ENCODE measurements at places on chromosomes 7 and 10. TPM values are rescaled to one million over a fixed set of nuclear protein-coding genes. Genes with fewer than 3 reads are reported as not detected.

PHF14 gene
- 66.9 TPM for total RNA-seq

- H3K27ac ChIP-seq, result no peak overlapping the region
- DNase-seq, result no peak
- no peaks in the 10 kb centered on the region for H3K27me3 ChIP-seq
- no peaks in the 10 kb centered on the region for H3K36me3 ChIP-seq
- no peak overlapping the region for H3K4me3 ChIP-seq
- no peaks in the 10 kb centered on the region for H3K4me1 ChIP-seq
These were observed 488.6 kb downstream of the KCNMA1 start for GRCh38 chr10:77149001-77149400.

CCDC146 gene
- 11.5 TPM for total RNA-seq

DNA sequence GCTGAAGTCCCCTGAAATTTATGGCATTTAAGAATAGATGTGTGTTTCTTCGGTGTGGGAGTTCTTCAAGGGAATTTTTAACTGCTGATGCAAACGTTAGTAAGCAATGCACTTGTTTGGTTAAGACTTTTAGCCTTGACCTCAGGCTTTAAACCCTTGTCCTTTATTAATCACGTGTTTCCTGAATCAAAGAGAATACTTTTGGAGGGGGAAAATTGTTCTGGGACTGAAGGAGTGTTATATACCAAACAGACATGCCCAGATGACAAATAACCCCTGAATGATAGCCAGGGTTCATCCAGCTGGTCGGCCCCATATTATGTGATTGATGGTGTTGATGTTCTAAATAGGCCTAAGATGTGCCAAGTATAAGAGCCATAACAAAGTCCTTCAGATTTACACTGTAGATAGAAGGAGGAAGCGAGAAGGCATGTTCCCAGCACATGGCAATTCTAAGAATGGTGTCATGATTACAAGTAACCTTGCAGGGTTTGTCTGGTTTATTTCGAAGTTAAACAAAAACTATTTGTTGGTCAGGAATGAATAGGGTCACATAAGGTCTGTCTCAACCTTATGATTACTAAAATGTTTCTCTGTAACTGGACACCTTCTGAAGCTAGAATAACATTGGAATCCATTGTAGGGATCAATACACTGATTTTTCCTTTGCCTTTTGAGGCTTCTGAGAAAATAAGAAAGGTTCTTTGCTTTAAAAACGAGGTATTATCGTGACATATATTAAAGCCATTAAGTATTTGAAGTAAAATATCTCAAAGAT, 124.2 kb upstream of the SEM1 start:
- H3K4me3 ChIP-seq, result no peak overlapping the region
- peaks cover 7% of the 10 kb centered on the region for H3K27me3 ChIP-seq
- H3K4me1 ChIP-seq, result no peaks in the 10 kb centered on the region
- H3K36me3 ChIP-seq, result no peaks in the 10 kb centered on the region
- no peak for DNase-seq

TUBAL3 gene
- total RNA-seq, result not detected

GTF2IRD2 gene
- total RNA-seq, result 45.1 TPM

EGR2 gene
- 9.2 TPM for total RNA-seq

- no peak for DNase-seq
- no peaks in the 10 kb centered on the region for H3K27me3 ChIP-seq
- no peak overlapping the region for H3K27ac ChIP-seq
- H3K4me3 ChIP-seq, result no peak overlapping the region
- H3K36me3 ChIP-seq, result no peaks in the 10 kb centered on the region
These were observed 61.3 kb upstream of the CAV2 start for GRCh38 chr7:116438267-116438666.

GTPBP10 gene
- total RNA-seq, result 27.2 TPM

DOCK4 gene
- total RNA-seq, result 43.3 TPM

- H3K27me3 ChIP-seq, result no peaks in the 10 kb centered on the region
- peak overlapping the region; percentile 64 for H3K27ac ChIP-seq
- no peaks in the 10 kb centered on the region for H3K36me3 ChIP-seq
These were observed 13.8 kb downstream of the PSAP start for GRCh38 chr10:71837098-71837827.

GRCh38 chr10:102245932-102246251, 560 bp downstream of the GBF1 start:
- peaks cover 27% of the 10 kb centered on the region for H3K4me1 ChIP-seq
- no peak for DNase-seq
- H3K27me3 ChIP-seq, result no peaks in the 10 kb centered on the region
- H3K4me3 ChIP-seq, result peak overlapping the region; percentile 90

LIPJ gene
- 0.33 TPM for total RNA-seq

GRCh38 chr10:1462994-1463633, 274.2 kb downstream of the ADARB2 start:
- no peaks in the 10 kb centered on the region for H3K36me3 ChIP-seq
- no peak overlapping the region for H3K4me3 ChIP-seq
- no peaks in the 10 kb centered on the region for H3K4me1 ChIP-seq
- no peak overlapping the region for H3K27ac ChIP-seq
- no peak for DNase-seq
- no peaks in the 10 kb centered on the region for H3K27me3 ChIP-seq

DNA sequence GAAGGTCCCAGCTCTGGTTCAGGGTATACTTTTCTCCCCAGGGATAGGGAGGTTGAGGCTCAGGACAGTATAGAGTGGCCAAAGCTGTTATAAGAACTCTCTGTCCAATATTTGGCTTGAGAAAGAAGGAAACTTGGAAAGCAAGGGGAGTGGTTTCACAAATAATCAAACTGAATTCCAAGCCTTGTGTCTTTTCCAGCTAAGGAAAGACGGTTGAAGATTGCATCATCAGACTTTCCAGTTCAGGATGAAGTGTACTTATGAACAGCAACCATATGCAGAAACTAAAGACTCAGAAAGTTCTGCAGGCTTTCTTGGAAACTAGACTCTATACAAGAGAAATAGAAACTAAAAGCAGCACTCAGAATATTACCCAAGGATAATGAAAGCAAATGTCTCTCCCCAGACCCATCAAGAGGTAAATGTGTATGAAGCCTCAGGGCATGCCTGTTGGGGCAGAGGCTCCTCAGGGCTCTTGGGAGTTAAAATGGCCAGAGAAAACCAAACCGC, 46.4 kb downstream of the RAMP3 start:
- peak overlapping the region; percentile 55 for H3K4me3 ChIP-seq
- no peaks in the 10 kb centered on the region for H3K36me3 ChIP-seq
- no peaks in the 10 kb centered on the region for H3K4me1 ChIP-seq
- H3K27me3 ChIP-seq, result no peaks in the 10 kb centered on the region
- H3K27ac ChIP-seq, result peak overlapping the region; percentile 38
- no peak for DNase-seq

- H3K36me3 ChIP-seq, result no peaks in the 10 kb centered on the region
- no peak for DNase-seq
- no peak overlapping the region for H3K27ac ChIP-seq
- no peak overlapping the region for H3K4me3 ChIP-seq
These were observed 37.4 kb downstream of the VKORC1L1 start for GRCh38 chr7:65910237-65910636.

AFAP1L2 gene
- 20.0 TPM for total RNA-seq

DNA sequence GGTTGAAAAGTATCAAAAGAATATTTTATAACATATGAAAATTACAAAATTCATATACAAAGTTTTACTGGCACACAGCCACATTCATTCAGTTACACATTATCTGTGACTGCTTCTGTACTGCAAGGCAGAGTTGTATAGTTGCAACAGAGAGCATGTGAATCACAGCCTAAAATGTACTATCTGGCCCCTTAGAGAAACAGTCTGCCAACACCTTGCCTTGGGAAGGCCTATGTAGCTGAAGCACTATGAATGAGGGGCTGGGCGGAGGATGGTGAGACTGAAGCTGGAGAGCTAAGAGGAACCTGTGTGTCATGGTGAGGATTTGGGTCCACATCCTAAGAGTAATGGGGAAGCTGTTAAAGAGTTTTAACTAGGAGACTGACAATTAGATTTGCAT, 35.7 kb downstream of the PDZD8 start:
- no peak overlapping the region for H3K4me3 ChIP-seq
- no peak for DNase-seq
- H3K27me3 ChIP-seq, result no peaks in the 10 kb centered on the region
- H3K4me1 ChIP-seq, result no peaks in the 10 kb centered on the region
- no peaks in the 10 kb centered on the region for H3K36me3 ChIP-seq

GRCh38 chr10:35453855-35454532, 117.7 kb downstream of the CCNY start:
- H3K4me3 ChIP-seq, result peak overlapping the region; percentile 48
- no peaks in the 10 kb centered on the region for H3K4me1 ChIP-seq
- H3K27ac ChIP-seq, result peak overlapping the region; percentile 11
- no peaks in the 10 kb centered on the region for H3K27me3 ChIP-seq
- no peaks in the 10 kb centered on the region for H3K36me3 ChIP-seq

DNA sequence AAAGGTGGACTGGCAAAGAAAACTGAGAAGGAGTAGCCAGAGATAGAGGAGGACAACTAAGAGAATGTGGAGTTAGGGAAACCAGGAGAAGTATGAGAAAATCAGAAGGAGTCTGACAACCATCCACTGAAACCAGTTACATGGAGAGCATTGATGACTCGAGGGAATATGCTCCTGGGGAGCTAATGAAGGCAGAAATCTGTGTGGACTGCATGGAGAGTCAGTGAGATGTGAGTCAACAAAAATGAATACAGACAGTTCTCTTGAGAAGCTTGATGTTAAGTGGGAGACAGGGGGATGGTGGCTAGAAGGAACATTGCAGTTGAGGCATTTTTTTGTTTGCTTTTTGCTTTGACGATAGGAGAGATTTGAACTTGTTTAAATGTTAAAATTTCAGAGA, 34.3 kb upstream of the ZNF32 start:
- no peak for DNase-seq
- H3K4me3 ChIP-seq, result no peak overlapping the region
- H3K36me3 ChIP-seq, result no peaks in the 10 kb centered on the region
- no peaks in the 10 kb centered on the region for H3K4me1 ChIP-seq

TSPAN33 gene
- 11.4 TPM for total RNA-seq

NKX2-3 gene
- not detected for total RNA-seq

DNA sequence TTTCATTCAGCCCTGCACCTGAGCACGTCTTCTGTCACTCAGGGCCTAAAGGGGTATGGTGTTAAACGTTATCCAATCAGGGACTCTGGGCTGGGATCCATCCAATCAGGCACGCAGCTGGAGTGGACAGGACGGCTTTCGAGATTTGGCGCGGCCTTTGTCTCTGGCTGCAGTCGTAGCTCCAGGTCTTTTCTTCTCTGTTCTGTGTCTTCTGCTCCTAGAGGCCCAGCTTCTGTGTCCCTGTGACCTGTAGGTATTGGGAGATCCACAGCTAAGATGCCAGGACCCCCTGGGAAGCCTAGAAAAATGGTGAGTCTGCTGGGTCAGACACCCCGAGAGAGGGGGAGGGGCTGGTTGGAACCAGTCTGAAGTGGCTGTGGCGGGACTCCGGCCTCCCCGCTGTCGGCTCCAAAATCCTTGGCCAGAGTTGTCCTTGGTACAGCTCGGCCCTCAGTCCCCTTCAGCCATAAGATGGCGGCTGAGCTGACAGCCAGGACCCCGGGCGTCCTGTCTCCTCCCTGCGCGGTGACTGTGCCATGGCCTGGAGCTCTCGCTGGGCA, 11.7 kb upstream of the ZNF680 start:
- no peak overlapping the region for H3K27ac ChIP-seq
- peak; percentile 67 for DNase-seq
- no peaks in the 10 kb centered on the region for H3K4me1 ChIP-seq
- no peaks in the 10 kb centered on the region for H3K36me3 ChIP-seq

DNA sequence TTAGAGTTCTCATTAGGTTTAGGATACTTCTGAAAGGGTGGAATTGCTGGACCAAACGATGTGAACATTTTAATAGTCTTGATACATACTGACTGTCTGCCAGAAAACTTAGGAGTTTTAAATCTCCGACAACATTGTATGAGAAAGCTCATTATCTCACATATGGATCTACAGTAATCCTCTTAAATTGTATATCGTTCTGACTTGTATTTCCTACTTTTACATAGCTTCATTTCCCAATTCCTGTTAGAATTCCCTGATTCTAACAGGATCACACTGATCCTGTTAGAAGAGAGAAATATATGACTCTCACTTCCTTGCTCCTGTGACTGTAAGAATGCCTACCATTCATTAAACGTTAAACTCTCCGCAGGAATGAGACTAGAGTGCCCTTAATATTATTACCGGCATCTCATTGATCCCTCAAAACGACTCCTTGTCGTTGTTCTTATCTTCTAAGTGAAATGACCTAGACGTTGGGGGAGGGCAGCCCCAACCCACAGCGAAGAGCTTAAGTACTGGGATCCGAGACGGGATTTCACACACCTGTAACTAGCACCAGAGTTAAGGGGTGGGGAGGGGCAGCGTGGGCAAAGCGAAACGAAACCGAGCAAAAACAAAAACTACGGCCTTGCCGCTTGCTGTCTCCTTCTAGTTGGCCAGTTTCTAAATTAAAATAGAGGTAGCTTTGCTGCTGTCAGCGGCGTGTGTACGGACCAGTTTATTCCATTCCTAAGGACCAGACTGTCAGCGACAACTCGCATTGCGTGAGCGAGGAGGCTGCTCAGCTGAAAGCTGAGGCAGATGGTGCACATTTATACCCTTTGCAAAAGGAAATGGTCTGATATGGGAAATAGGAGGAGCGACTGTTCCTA, 678 bp upstream of the TMEM106B start:
- no peaks in the 10 kb centered on the region for H3K4me1 ChIP-seq
- H3K27ac ChIP-seq, result peak overlapping the region; percentile 90
- DNase-seq, result peak; percentile 22
- no peaks in the 10 kb centered on the region for H3K36me3 ChIP-seq
- peak overlapping the region; percentile 58 for H3K4me3 ChIP-seq

- no peaks in the 10 kb centered on the region for H3K27me3 ChIP-seq
- H3K36me3 ChIP-seq, result no peaks in the 10 kb centered on the region
- DNase-seq, result no peak
- no peak overlapping the region for H3K4me3 ChIP-seq
- H3K4me1 ChIP-seq, result no peaks in the 10 kb centered on the region
These were observed 176.2 kb upstream of the CDCA7L start for GRCh38 chr7:22121702-22122474.

GRCh38 chr7:35908331-35909216, 107.7 kb downstream of the SEPTIN7 start:
- no peak overlapping the region for H3K4me3 ChIP-seq
- no peaks in the 10 kb centered on the region for H3K27me3 ChIP-seq
- no peaks in the 10 kb centered on the region for H3K4me1 ChIP-seq
- peak overlapping the region; percentile 29 for H3K27ac ChIP-seq
- no peak for DNase-seq

SPDYE11 gene
- total RNA-seq, result not detected

Data from breast epithelium (tissue), 4 donors.